Thymus (tissue), 14 donors: ENCODE measurements at places on chromosomes 2 and 18. TPM values are rescaled to one million over a fixed set of nuclear protein-coding genes. Genes with fewer than 3 reads are reported as not detected.

The UGT1A8 gene
- 0.24 TPM for total RNA-seq

DNA sequence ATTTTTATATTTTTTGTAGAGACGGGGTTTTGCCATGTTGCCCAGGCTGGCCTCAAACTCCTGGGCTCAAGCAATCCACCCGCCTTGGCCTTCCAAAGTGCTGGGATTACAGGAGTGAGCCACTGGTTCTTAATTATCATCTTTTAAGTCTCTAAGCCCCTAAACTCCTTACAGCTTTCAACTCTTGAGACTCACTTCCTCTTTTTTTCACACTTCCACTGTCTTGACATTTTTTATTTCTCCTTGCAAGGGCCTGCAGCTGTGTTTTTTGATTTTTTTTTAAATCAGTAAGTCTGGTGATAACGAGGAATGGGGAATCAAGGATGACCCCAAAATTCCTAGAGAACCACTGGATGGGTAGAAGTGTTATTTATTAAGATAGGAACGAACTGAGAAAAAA, 8.6 kb upstream of the ABCB11 start:
- H3K27me3 ChIP-seq, result no peaks in the 10 kb centered on the region
- H3K27ac ChIP-seq, result no peak overlapping the region
- H3K4me3 ChIP-seq, result no peak overlapping the region
- no peaks in the 10 kb centered on the region for H3K36me3 ChIP-seq

GRCh38 chr2:104638190-104638858, 215.6 kb upstream of the POU3F3 start:
- H3K27ac ChIP-seq, result no peak overlapping the region
- H3K4me3 ChIP-seq, result no peak overlapping the region
- no peaks in the 10 kb centered on the region for H3K36me3 ChIP-seq
- DNase-seq, result no peak
- H3K27me3 ChIP-seq, result no peaks in the 10 kb centered on the region
- H3K4me1 ChIP-seq, result peaks cover 7% of the 10 kb centered on the region

The DNAH7 gene
- 0.33 TPM for total RNA-seq
